ENCODE measurements at places on chromosomes 12 and 14. TPM values are rescaled to one million over a fixed set of nuclear protein-coding genes. Genes with fewer than 3 reads are reported as not detected.

Gene CLEC2A
- not detected for total RNA-seq

Gene CCDC196
- total RNA-seq = not detected

Gene CAPZA3
- total RNA-seq = not detected

DNA sequence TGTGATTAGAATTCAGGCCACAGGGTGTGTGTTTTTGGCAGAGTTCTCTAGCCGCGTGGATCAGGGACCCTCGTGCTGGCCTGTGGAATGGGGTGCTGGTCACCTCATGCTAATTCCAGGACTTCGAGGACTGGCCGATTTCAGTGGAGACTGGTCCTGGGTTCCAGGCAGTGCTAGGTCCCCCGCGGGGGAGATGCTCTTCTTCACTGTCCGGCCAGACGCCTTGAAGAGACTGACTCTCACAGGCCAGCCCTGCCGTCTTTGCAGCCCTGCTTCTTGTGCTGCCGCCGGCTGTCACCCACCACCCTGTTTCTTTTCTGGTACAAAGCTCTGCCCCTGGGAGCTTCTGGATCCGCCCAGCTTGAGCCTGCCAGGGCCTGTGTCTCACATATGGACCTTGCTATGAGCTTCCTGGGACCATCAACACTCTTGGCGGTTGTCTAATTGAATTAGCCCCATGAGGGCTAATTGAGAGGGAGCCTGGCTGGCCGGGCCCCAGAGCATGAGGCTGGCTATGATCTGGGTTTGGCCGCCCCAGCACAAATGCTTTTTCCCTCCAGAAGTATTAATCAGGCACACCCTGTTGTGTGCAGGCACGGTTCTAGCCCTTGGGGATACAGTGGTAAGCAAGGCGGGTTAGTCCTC lies 8.2 kb downstream of the MLXIP start:
- H3K4me3 ChIP-seq = no peak overlapping the region
- H3K27me3 ChIP-seq = no peaks in the 10 kb centered on the region
- no peak for DNase-seq

Gene CPNE6
- not detected for total RNA-seq

DNA sequence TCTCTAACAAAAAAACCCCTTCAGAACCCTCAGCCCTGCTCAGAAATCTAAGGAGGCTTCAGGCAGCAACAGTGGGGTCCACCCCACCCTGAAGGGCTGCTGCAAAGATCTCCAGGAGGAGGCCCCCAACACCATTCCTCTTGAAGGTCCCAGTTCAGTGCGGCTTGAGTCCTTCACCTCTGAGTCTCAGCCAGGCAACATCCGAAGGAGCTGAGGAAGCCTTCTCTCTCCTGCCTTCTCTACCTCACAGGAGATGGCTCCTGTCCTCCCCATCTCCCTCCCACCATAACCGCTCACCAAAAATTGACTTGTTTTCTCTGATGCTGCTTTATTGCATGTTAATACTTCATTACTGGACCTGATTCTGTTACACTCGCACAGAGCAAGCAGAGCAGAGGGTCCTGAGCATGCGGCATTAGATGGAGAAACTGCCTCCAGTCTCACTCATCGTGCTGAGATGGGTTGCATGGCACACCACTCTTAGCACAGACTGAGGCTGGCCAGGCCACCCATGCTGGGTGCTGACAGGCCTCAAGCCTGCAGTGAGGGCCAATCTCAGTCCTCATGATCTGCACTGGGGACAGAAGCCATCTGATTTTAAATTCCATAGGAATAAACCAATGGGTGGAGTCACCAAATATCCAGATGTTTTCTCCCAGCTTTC lies 224.8 kb downstream of the CACNA1C start:
- H3K36me3 ChIP-seq = no peaks in the 10 kb centered on the region
- H3K27me3 ChIP-seq = peaks cover 22% of the 10 kb centered on the region
- no peak overlapping the region for H3K4me3 ChIP-seq
- no peaks in the 10 kb centered on the region for H3K4me1 ChIP-seq
- DNase-seq = no peak
